ENCODE measurements at places on chromosomes 2 and 18. TPM values are rescaled to one million over a fixed set of nuclear protein-coding genes. Genes with fewer than 3 reads are reported as not detected.

PCARE gene
- 0.22 TPM for polyA plus RNA-seq

GLI2 gene
- 0.19 TPM for polyA plus RNA-seq

PDE1A gene
- polyA plus RNA-seq = 24.6 TPM

PLCL1 gene
- 2.5 TPM for polyA plus RNA-seq

IWS1 gene
- polyA plus RNA-seq = 35.4 TPM

UGT1A9 gene
- polyA plus RNA-seq = not detected

ITGA4 gene
- polyA plus RNA-seq = 0.20 TPM

OTOF gene
- polyA plus RNA-seq = not detected

CLEC4F gene
- polyA plus RNA-seq = not detected

CNTNAP5 gene
- polyA plus RNA-seq = 40.2 TPM

HRH4 gene
- polyA plus RNA-seq = not detected

SMYD1 gene
- not detected for polyA plus RNA-seq

ABCG5 gene
- polyA plus RNA-seq = 0.48 TPM

SPRED2 gene
- 6.2 TPM for polyA plus RNA-seq

OSBPL6 gene
- polyA plus RNA-seq = 35.2 TPM

CNGA3 gene
- not detected for polyA plus RNA-seq

CFAP53 gene
- 1.6 TPM for polyA plus RNA-seq

CCDC141 gene
- 6.1 TPM for polyA plus RNA-seq

NT5C1B gene
- not detected for polyA plus RNA-seq

ANKRD53 gene
- not detected for polyA plus RNA-seq

PROC gene
- polyA plus RNA-seq = not detected

ALPP gene
- polyA plus RNA-seq = not detected

INHBB gene
- polyA plus RNA-seq = 8.0 TPM

RAD51AP2 gene
- 0.46 TPM for polyA plus RNA-seq

SPOPL gene
- 6.9 TPM for polyA plus RNA-seq

All from Purkinje cell (primary cell).